ENCODE measurements at places on chromosomes 16 and 17.
A peak's percentile ranks its signal among the peaks of the same experiment; 100 is the strongest.

DNA sequence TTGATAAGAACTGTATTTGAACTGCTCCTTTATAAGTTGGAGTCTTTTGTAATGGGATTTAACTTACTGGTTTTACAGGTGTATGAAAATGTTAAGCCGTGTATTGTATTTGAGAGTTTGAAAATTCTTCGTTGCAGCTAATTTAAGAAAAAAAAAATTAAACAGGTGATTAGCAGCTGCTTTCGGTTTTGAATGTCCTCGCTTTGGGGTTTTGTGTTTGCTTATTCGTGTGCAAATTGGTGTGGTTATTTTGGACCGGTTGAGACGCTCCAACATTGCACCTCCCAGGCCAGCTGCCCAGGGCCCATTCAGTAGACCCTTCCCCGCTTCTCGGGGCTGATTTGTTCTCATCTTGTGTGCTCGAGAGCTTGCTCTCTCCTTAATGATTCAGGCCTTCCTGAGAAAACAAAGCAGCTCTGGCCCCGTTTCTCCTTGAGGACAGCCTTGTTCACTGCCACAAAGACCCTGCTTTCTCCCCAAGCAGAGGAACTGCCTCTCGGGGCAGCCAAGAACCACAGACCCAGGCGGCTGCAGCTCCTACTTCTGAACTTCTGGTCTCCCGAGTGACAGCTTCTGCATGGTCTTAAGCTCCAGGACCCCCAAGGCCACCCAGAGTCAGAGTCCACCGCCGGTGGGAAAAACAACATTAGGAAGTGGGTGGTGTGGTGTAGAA is 100.5 kb downstream of the MSI2 start:
- no peaks in the 10 kb centered on the region for H3K27me3 ChIP-seq
- H3K27ac ChIP-seq: peak overlapping the region; percentile 93
- DNase-seq: peak; percentile 74
- H3K36me3 ChIP-seq: no peaks in the 10 kb centered on the region
- H3K4me3 ChIP-seq: peak overlapping the region; percentile 11

DNA sequence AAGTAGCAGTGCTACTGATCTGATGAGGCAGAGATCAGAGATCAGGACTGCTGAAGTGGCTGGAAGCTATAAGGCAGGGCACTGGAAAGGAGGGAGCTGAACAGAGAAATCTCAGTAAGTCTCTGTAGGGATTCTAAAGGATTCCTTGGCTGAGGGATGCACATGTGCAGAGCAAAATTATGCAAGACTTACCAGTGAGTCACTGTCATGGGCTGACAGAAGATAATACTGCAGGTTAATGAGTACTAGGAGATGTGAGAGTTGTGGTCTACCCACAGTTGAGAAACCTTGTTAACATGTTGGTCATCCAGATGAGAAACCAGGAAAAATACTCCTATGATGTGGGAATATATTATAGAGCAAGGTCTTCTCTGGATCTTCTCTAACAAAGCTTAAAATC is 378.1 kb downstream of the HAPSTR1 start:
- no peak overlapping the region for H3K4me3 ChIP-seq
- no peak overlapping the region for H3K27ac ChIP-seq
- H3K27me3 ChIP-seq: no peaks in the 10 kb centered on the region
- H3K4me1 ChIP-seq: no peaks in the 10 kb centered on the region
- no peak for DNase-seq

- H3K4me1 ChIP-seq: peaks cover 2% of the 10 kb centered on the region
- no peak overlapping the region for H3K27ac ChIP-seq
- peaks cover 15% of the 10 kb centered on the region for H3K27me3 ChIP-seq
- DNase-seq: no peak
- no peak overlapping the region for H3K4me3 ChIP-seq
Measured at GRCh38 chr16:88951501-88951900, 25.5 kb downstream of the CBFA2T3 start.

- no peaks in the 10 kb centered on the region for H3K27me3 ChIP-seq
- H3K36me3 ChIP-seq: no peaks in the 10 kb centered on the region
- no peaks in the 10 kb centered on the region for H3K4me1 ChIP-seq
- no peak overlapping the region for H3K4me3 ChIP-seq
Measured at GRCh38 chr16:16857012-16857411, 478.1 kb downstream of the NPIPA7 start.

- peak overlapping the region; percentile 43 for H3K27ac ChIP-seq
- H3K4me1 ChIP-seq: peaks cover 17% of the 10 kb centered on the region
- H3K27me3 ChIP-seq: no peaks in the 10 kb centered on the region
- no peak overlapping the region for H3K4me3 ChIP-seq
- DNase-seq: peak; percentile 15
Measured at GRCh38 chr16:69833357-69834282, 71.5 kb downstream of the WWP2 start.

DNA sequence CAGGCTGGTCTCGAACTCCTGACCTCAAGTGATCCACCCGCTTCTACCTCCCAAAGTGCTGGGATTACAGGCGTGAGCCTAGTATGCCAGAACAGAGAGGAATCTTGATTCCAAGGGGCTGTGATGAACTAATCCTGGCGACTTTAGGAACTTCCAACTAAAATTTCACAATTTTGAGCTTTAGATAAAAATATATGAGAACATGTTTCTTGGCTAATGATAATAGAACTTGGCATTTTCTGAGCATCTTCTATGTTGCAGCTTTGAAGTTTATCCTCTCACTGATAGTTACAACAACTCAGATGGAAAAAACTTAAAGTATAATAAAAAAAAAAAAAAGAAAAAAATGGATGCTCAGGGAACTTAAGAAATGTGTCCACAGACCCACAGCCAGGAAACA is 69.8 kb upstream of the WSCD1 start:
- H3K27ac ChIP-seq: no peak overlapping the region
- no peaks in the 10 kb centered on the region for H3K4me1 ChIP-seq
- H3K4me3 ChIP-seq: no peak overlapping the region
- H3K36me3 ChIP-seq: no peaks in the 10 kb centered on the region

DNA sequence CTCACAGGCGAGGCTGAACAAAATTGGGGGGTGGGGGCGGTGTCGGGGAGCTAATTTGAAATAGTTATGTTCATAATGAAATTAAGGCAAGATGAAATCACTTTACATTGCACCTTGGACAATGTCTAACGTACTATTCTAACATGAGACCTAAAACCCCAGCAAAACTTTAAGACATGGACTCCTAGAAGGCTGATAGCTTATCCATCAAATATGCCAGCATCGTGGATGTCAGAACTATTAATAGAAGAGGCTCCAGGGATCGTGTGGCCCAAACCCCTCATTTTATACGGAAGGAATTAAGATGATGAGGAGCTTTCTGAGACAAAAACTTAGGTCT is 279.6 kb downstream of the SOX9 start:
- no peak overlapping the region for H3K4me3 ChIP-seq
- peaks cover 4% of the 10 kb centered on the region for H3K4me1 ChIP-seq
- DNase-seq: no peak
- H3K36me3 ChIP-seq: no peaks in the 10 kb centered on the region
- no peak overlapping the region for H3K27ac ChIP-seq

DNA sequence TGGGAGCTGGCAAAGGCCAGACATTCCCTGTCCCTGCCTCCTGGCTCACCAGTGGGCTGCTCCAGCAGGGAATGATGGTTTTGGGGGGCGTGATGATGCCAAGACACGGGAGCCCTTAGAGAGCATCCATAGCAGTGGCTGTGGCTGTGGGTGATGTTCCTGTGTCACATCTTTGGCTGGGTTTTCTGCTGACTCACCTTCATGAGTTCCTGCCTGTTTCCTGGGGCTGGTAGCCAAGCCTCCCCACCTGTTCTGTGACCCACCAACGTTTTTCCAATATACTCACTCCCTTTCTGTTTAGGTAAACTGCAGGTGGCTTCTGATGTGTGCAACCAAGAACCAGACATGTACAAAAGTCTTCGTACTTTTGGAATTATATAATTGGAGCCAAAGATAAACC is 16.5 kb upstream of the NF1 start:
- DNase-seq: no peak
- H3K36me3 ChIP-seq: no peaks in the 10 kb centered on the region
- peaks cover 7% of the 10 kb centered on the region for H3K4me1 ChIP-seq
- no peaks in the 10 kb centered on the region for H3K27me3 ChIP-seq

GRCh38 chr17:81002013-81002384 is 10.4 kb downstream of the CHMP6 start:
- H3K4me3 ChIP-seq: no peak overlapping the region
- peaks cover 8% of the 10 kb centered on the region for H3K4me1 ChIP-seq
- H3K36me3 ChIP-seq: no peaks in the 10 kb centered on the region
- H3K27me3 ChIP-seq: peaks cover 52% of the 10 kb centered on the region
- DNase-seq: no peak

- H3K36me3 ChIP-seq: no peaks in the 10 kb centered on the region
- no peak overlapping the region for H3K4me3 ChIP-seq
- peaks cover 92% of the 10 kb centered on the region for H3K4me1 ChIP-seq
- H3K27me3 ChIP-seq: no peaks in the 10 kb centered on the region
- H3K27ac ChIP-seq: peak overlapping the region; percentile 91
- peak; percentile 44 for DNase-seq
Measured at GRCh38 chr17:57918017-57918895, 37.0 kb downstream of the CUEDC1 start.

GRCh38 chr17:46737326-46737725 is 81.2 kb downstream of the WNT3 start:
- H3K27me3 ChIP-seq: no peaks in the 10 kb centered on the region
- peaks cover 21% of the 10 kb centered on the region for H3K4me1 ChIP-seq
- H3K36me3 ChIP-seq: no peaks in the 10 kb centered on the region
- H3K4me3 ChIP-seq: no peak overlapping the region
- no peak overlapping the region for H3K27ac ChIP-seq

DNA sequence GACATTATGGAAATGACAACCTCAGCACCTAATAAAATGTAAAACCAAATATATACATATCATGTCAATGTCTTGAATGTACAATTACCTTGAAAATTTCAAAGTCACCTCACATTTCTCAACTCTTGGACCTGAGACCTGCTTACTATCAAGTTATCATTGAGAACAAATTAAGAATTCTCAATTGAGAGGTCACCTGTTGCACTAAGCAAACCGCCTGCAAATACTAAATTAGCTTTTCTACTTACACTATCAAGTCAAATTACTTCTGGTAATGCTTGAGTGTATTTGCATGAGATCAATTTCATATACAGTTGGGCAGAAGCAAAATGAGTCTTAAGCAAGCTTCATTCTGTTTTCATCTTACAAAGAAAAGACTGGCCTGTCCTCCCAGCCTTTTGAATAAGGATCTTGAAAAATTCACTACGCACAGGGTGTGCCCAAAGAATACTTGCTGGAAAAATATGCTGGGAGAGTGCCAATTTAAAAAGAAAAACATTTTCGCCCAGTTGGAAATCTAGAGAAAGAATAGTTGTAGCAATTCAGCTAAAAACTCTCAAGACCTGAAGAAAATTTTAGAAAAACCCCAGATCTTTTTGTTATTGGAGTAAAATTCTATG is 35.7 kb downstream of the KANSL1 start:
- peaks cover 24% of the 10 kb centered on the region for H3K4me1 ChIP-seq
- H3K4me3 ChIP-seq: no peak overlapping the region
- no peaks in the 10 kb centered on the region for H3K27me3 ChIP-seq
- H3K27ac ChIP-seq: peak overlapping the region; percentile 25
- DNase-seq: no peak
- H3K36me3 ChIP-seq: no peaks in the 10 kb centered on the region

DNA sequence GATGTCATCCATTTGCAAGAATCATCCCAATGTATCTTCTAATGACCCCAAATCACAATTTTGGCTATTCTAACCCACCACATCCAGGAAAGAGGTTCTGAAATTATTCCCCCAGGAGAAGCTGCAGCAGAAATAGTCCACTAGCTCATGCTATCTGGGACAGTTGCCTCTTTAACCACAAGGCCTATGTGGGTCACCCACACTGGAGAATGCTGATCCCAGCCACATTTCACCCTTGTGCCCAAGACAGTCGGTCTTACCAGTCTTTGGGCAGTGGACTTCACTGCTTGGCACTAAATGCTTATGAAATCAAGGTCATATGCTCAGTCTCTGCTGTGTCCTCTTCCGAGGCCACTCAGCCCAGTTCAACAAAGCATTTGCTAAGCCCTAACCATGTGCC is 27.0 kb downstream of the ABCC12 start:
- H3K36me3 ChIP-seq: no peaks in the 10 kb centered on the region
- no peak overlapping the region for H3K27ac ChIP-seq
- no peak overlapping the region for H3K4me3 ChIP-seq
- no peak for DNase-seq
- H3K4me1 ChIP-seq: peaks cover 6% of the 10 kb centered on the region

GRCh38 chr16:27313422-27314160 is at the start of gene IL4R:
TSS of gene IL4R (plus strand) at chr16:27313974. CDS start at chr16:27340204, 26,230 bp downstream.
- H3K4me1 ChIP-seq: no peaks in the 10 kb centered on the region
- H3K4me3 ChIP-seq: peak within 1 kb of the TSS; percentile 76
- DNase-seq: peak; percentile 73

DNA sequence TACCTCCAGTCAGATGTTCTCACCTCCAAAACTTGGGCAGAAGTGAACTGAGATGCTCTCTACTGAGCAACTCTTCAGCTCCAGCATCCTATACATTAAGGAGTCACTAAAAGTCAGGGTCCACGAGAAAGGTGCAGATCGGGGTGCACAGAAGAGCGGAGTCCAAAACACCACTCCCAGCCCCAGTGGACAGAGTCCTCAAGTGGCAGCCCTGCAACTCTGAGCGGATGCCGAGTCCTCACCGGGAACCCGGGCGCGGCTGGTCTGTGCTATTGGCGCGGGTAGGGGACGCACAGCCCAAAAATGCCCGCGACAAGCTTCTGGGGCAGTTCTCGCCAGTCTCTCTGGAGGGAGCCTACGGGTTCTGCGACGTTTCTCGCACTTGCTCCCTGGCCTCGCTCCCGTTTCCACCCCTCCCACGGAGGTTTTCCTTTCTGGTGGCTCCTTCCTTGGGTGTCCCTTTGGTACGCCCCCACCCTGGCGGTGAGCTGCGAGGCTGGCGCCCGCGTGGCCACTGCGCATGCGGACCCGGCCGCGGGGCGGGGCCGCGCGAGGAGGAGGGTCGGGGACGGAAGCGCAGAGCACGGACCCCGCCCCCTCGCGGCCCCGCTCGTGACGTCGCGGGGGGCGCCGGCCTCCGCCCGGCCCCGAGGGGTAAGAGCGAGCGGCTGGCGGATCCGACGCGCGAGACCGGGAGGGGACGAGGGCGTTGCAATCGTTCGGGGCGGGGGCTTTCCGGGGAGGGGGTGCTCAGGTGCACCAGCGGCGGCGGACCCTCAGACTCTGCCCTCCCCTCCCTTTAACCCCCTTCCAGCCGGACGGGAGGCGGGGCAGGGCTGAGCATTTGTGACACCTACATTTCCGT is at the start of gene TMEM219:
TMEM219 (plus strand) TSS at position 601 of the 865 bp plus-strand sequence. CDS start 1,065 bp downstream, outside the sequence.
- peaks cover 7% of the 10 kb centered on the region for H3K4me1 ChIP-seq
- peak; percentile 94 for DNase-seq
- no peak within 1 kb of the TSS for H3K27ac ChIP-seq
- H3K36me3 ChIP-seq: no peaks in the 10 kb centered on the region
- H3K27me3 ChIP-seq: no peaks in the 10 kb centered on the region

Data from neural progenitor cell (in vitro differentiated cells).